Pericardium fibroblast (primary cell): ENCODE measurements at places on chromosomes 7 and 10. TPM values are rescaled to one million over a fixed set of nuclear protein-coding genes. Genes with fewer than 3 reads are reported as not detected.

Gene ADAM22
- 0.12 and 0.26 TPM in 2 replicates for total RNA-seq

Gene OPALIN
- not detected in 2 replicates for total RNA-seq

Gene OPN1SW
- total RNA-seq: not detected in 2 replicates

Gene ALOX5
- total RNA-seq: not detected in 2 replicates

Gene STEAP2
- total RNA-seq: 2.9 and 6.4 TPM in 2 replicates
